Breast epithelium (tissue), 4 donors: ENCODE measurements at places on chromosomes 6 and 20.

DNA sequence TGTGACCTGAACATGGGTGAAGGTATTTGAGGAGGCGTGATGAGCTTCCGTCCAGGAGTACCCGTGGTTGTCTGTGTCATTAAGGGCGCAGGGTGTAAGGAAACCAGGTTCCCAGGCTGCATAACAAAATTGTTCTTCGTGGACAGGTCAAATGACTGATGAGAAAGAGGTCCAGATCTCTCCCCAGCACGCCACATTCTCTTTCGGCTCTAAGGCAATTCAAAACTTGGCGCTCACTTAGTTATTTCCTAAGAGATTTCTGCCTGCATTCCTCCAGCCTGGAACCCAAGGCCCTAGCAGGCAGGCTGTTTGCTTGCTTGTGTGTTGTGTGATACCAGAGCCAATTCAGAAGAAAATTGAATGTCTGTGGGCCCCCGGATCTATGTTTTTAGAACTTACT lies 139.9 kb downstream of the AGPAT4 start:
- no peak for DNase-seq

DNA sequence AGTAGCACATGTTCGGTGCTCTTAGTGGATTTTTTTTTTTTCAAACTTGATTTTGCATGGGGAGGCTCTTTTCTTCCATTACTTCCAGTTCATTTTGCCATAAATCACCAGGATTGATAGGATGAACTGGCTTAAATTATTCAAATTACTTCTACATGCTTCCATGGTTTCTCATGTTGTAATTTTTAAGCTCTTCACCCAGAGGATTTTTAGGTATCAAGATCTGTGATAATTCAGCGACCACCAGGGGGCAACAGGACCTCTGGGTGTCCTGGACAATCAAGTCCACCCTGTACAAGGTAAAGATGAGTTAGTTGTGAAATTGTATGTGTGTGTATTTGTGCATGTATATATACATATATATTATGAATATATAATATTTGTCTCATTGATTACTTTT lies 4.2 kb upstream of the EPHA7 start:
- no peak for DNase-seq

DNA sequence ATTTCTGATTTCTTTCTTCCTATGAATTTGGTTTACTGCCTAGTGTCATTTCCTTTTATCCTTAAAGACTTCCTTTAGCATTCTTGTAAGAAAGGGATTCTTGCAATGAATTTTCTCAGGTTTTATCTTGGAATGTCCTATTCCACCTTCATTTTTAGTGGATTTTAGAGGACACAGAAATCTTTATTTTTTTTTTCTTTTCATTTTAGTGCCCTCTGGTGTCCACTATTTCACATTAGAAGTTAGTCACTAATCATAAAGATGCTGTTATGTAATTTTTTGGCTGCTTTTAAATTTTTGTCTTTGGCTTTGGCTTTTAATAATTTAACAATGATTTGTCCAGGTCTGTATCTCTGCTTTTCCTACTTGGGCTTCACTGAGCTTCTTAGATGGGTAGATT lies 28.1 kb downstream of the LMBRD1 start:
- DNase-seq, result no peak

- no peak for DNase-seq
Measured at GRCh38 chr20:62123450-62124118, 1.3 kb downstream of the LSM14B start.

DNA sequence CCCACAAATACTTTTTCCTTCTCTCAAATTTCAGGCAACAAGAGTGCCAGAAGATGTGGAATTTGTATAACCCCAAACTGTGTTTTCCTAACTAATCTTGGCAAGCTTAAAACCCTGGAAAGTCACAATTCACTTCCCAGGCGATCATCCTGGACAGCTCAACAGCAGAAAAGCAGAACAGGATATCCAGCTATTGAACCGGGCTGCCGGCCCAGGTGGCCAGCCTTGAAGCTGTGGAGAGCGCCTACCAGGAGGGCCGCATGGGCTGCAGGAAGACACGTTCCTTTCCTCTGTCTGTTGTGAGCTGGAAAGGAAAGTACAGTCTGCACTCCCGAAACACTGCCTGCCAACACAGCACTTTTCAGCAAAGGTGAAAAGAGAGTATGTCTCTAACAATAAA lies 719.7 kb upstream of the MARCKS start:
- DNase-seq, result no peak

- no peak for DNase-seq
Measured at GRCh38 chr6:73857341-73857890, 161.4 kb downstream of the CD109 start.
